ENCODE measurements at places on chromosomes 2 and 18.

GRCh38 chr2:110674620-110675555, 3.0 kb downstream of the BUB1 start:
- no peak for DNase-seq

DNA sequence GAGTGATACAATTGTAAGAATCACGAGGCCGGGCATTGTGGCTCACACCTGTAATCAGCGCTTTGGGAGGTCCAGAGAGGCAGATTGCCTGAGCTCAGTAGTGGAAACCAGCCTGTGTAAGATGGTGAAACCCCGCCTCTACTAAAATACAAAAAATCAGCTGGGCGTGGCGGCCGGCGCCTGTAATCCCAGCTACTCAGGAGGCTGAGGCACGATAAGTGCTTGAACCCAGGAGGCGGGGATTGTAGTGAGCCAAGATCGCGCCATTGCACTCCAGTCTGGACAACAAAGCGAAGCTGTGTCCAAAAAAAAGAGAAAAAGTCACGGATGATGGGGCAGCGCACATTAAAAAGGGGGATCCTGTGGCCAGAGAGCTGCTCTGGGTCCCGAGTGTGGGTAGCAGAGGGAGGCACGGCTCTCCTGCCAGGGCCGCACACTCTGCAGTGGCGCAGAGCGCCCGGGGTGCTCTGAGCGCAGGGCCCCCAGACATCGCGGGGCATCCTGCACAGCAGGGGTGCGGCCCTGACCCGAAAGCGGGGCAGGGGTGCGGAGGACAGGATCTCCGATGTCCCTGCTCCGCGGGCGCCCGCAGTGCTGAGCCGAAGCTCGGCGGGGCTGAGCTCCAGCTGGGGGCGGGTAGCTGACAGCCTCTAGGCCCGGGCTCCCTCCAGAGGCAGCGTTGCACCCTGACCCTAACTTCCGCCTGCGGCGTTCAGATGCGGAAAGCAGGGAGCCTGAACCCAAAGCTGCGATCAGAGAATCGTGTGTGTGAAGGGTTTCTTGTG, 30.4 kb upstream of the RAB6D start:
- no peak for DNase-seq

- no peak for DNase-seq
These were observed 6.3 kb upstream of the MCFD2 start for GRCh38 chr2:46921676-46922448.

DNA sequence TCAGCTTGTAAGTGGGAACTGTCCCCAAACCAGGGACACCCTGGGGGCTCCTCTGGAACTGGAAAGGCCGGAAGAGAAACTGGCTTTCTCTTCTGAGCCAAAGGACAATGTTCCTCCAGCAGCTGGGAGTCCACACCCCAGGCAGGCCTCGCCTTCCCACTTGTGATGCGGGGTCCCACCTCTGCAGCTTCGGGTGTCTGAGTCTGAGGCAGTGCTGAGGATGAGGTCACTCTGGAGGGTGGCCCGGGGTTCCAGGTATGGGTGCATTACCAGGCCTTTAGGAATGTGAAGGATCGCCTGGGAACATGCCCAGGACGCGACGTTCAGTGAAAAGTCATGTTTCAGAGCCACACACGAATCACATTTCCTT, 18.2 kb upstream of the BOK start:
- no peak for DNase-seq

DNA sequence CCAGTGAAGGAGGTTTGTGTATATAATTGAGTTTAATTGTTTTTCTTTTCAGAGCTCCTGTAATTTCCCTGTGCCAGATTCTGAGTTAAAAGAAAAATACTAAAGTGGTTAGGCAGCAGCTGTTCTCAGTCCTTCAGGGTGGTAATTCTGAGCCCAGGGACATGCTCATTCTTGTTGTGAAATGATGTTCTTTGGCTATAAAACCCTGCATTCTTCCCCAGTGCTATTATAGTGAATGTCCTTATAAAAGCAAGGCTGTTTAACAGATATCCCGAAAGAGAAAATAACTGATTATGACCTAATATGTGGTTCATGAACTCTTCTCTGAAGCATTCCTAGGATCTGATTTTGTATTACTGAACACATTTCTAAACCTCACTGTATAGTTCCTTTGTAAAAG, 34.0 kb downstream of the ADAM23 start:
- DNase-seq = no peak

DNA sequence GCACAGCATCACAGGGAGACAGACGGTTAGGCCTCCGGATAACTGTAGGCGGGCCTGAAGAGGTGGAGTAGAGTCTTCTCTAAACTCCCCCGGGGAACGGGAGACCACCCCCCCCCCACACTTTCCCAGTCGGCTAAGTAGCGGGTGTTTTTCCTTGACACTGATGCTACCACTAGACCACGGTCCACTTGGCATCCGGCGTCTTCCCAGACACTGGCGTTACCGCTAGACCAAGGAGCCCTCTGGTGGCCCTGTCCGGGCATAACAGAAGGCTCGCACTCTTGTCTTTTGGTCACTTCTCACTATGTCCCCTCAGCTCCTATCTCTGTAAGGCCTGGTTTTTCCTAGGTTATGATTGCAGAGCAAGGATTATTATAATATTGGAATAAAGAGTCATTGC, 25.7 kb upstream of the NCL start:
- DNase-seq = no peak

DNA sequence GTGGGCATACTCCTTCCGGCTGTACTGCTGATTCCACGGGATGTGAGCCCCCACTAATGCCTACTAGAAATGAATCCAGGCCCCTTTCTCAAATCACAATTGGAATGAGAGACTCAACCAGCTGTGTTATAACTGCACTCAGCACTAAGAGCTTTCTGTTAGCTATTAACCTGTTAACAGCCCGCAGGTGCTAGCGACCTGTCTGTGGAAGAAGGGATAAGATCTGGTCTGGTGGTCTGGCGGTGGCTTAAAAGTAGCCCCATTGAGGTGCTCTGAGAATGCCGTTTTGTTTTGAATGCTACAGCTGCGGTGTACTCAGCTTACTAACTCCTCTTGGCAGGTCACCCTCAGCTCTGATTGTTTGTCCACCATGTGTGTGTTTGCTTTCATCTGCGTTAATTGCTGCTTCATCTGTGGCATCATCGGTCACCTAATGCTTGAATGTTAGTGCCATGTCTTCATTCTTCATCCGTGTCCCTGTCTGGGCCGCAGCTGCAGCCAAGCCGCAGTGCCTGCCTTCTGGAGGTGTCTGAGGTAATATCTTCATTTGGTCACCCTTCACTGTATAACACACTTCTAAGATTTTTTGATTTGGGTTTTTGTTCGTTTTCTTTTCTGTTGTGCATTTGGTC, 16.3 kb downstream of the RAB12 start:
- no peak for DNase-seq

GRCh38 chr2:139170406-139170805, 390.2 kb upstream of the NXPH2 start:
- DNase-seq = no peak

- DNase-seq = no peak
These were observed 600.5 kb upstream of the SYT4 start for GRCh38 chr18:43877616-43878321.

DNA sequence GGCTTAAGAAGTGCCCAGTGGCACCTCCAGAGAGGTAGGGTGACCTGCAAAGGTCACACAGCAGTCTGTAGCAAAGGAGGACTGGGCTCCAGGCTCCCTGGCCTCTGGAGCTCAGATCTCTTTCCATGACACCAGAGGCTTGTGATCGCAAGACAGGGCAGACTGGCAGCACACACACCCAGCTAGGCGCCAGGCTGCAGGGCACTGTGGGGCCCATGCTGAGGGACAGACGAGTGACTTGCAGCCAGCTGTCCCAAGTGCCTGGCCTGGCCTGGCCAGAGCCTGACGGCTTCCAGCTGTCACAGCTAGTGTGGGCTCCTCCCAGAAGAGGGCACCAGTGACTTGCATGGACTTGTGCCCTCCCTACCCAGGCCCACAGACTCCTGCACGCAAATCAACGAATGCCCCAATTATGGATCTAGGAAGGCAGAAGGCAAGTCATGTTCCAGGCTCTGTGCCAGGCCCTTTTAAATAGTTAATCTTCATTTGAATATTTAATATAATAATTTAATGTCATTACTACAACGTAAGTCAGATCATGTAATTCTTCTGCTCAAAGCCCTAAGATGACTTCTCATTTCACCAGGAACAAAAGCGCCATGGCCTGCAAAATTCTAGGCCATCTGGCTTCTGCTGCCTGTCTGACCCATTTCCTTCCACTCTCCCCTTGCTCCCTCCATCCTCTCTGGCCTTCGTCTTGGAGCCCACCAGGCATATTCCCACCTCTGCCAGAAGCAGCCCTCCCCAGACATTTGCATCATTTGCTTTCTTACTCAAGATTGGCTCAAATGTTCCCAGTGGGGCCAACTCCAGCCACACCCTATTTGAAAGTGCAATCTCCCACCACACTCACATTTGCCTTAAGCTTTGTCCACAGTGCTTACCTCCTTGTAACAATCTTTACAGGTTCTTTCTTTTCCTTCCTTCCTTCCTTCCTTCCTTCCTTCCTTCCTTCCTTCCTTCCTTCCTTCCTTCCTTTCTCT, 3.7 kb upstream of the SPEG start:
- no peak for DNase-seq

DNA sequence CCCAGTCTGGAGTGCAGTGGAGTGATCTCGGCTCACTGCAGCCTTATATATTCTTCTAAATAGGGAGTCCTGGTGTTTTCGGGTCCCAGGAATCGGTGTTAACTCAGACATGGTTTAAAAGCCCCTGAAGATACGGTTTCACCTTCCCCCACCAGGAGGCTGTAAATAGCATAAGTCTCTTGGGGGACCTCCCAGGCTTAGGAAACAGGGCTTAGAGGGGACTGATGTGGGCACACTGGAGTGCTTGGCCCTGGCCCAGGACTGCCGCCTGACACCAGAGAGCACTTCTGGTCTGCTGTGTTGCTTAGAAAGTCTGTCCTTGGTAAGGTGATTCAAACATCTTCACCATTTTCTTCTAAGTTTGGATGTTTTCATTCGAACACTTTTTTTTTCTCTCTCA, 39.7 kb upstream of the MAP4K4 start:
- DNase-seq = no peak

DNA sequence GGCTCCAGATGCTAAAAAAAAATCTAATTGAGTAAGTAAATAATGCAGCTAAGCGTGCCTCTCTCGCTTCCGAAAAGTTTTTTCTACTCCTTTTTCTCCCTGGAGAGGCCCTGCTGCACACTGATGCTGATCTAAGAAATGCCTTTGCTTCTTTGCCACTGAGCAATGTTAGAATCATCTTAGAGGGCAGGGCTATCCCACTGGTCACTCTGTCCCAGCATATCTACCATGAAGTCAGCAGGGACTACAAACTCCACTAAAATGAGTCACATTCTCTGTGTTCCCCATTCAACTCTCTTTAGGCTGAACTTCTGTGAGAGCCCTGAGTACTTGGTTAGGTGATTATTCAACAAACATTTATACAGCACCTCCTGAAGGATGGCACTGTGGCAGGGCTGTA, 127.6 kb upstream of the LYPD1 start:
- DNase-seq = no peak

- no peak for DNase-seq
These were observed 18.6 kb upstream of the PEX13 start for GRCh38 chr2:60998628-60999545.

GRCh38 chr2:159228081-159228581, 58.4 kb downstream of the WDSUB1 start:
- no peak for DNase-seq

DNA sequence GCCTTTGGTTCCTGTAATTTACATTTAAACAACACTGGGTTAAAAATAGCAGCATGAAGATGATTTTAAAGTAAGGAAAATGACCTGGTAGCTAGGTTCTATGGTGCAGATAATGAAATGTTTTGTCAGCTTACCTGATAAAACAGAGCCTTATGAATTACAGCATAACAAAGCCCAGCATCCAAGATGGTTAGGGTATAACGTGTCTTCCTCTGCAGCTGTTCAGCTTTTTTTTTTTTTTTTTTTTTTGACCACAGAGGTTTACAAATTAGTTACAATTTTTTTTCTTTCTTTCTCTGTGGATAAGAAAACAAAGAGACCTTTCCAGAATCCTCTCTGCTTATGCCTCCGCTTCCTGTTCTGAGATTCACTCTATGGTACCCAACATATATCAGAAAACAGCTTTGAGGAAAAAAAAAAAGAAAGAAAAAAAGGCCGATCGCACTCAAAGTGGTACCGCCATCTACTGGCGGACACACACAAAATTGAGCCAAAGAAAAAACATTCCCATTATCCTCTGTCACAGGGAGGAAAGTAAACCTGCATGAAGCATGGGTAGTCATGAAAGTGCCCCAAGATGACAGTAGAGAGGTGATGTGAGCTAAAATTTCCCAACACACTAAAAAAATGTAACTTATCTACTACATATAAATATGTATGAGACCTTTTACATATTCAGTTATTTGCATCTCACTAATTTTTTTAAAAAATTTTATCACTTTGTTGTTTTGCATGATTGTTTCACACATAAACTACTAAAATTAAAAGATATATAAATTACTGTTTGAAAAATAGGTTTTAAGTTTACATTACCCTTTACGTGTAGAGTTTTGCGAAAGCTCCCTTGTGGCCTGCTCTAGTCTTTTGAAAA, at the start of gene SCN3A:
SCN3A (minus strand) TSS at position 362 of the 871 bp plus-strand sequence. CDS start 27,656 bp downstream, outside the sequence.
- DNase-seq = no peak

GRCh38 chr2:204277226-204277625, 268.0 kb upstream of the PARD3B start:
- DNase-seq = no peak

GRCh38 chr18:35775887-35776286, 194.3 kb downstream of the GALNT1 start:
- DNase-seq = no peak

DNA sequence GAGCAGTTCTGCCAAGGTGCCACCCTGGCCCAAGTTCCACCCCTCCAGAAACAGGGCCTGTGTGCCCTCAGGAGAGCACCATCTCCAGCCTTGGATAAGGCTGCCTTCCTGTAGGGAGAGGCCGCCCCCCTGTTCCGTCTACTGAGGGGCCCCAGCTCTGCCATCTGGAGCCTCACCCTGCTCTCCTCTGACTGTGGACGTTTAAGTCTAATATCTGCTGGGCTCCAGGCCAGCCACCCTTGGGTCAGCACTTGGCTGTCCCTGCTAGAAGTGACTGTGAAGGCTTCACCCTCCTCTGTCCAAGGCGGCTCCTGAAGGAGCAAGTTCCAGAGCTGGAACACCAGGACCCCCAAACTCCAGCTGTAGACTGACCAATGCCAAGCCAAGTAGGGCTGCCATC, 26.3 kb downstream of the RHOB start:
- no peak for DNase-seq

Measured in activated gamma-delta T cell (primary cell).